ENCODE measurements at places on chromosomes 6 and 20.
A peak's percentile ranks its signal among the peaks of the same experiment; 100 is the strongest.

DNA sequence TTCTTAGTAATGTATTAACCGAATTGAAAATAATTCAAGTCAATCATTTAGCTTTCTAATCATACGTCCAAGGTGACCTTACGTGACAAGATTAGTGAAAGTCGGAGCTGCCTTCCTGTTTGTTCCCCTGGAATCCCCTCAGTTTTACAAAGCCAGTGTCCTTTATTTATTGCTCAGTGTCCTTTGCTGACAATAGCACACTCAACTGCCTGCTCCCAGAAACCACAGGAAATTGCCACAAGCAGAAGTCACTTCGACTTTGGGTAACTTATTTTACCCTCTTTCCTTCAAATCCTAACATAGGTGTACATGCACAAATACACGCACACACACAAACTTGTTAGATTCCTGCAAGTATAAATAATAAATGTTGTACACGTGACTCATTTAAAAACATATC, 1167.7 kb upstream of the ADGRB3 start:
- no peaks in the 10 kb centered on the region for H3K4me1 ChIP-seq
- no peak overlapping the region for H3K4me3 ChIP-seq
- no peaks in the 10 kb centered on the region for H3K36me3 ChIP-seq
- no peak for DNase-seq
- H3K27ac ChIP-seq, result no peak overlapping the region
- H3K27me3 ChIP-seq, result no peaks in the 10 kb centered on the region

- DNase-seq, result no peak
- no peaks in the 10 kb centered on the region for H3K27me3 ChIP-seq
- no peak overlapping the region for H3K27ac ChIP-seq
- no peak overlapping the region for H3K4me3 ChIP-seq
- H3K36me3 ChIP-seq, result peaks cover 22% of the 10 kb centered on the region
- no peaks in the 10 kb centered on the region for H3K4me1 ChIP-seq
Measured at GRCh38 chr6:150949526-150949925, 84.0 kb downstream of the MTHFD1L start.

DNA sequence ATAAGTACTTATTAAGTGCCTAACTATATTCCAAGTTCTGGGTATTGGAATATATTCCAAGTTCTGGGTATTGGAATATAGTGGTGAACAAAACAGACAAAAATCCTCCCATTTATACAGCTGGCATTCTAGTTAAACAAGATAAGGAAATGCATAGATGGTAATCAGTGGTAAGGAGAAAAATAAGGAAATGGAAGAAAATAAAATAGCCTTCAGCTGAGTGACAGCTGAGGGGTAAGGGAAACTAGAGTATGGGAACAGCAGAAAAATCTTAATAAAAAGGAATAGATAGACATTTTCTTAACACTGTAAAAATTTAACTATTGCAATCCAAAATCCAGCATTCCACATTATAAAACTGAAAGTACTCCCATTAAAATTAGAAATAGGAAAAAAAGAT, 17.2 kb upstream of the WFDC10A start:
- H3K27me3 ChIP-seq, result no peaks in the 10 kb centered on the region
- DNase-seq, result no peak
- H3K36me3 ChIP-seq, result no peaks in the 10 kb centered on the region
- no peaks in the 10 kb centered on the region for H3K4me1 ChIP-seq
- H3K4me3 ChIP-seq, result no peak overlapping the region

- H3K36me3 ChIP-seq, result peaks cover 8% of the 10 kb centered on the region
- no peaks in the 10 kb centered on the region for H3K27me3 ChIP-seq
- H3K27ac ChIP-seq, result no peak overlapping the region
- H3K4me3 ChIP-seq, result no peak overlapping the region
Measured at GRCh38 chr6:116429111-116429510, 32.1 kb upstream of the CALHM6 start.

- H3K4me3 ChIP-seq, result no peak overlapping the region
- H3K4me1 ChIP-seq, result peaks cover 3% of the 10 kb centered on the region
- H3K27ac ChIP-seq, result no peak overlapping the region
- no peaks in the 10 kb centered on the region for H3K27me3 ChIP-seq
Measured at GRCh38 chr20:54636575-54636974, 161.2 kb downstream of the DOK5 start.

- no peaks in the 10 kb centered on the region for H3K4me1 ChIP-seq
- no peak overlapping the region for H3K4me3 ChIP-seq
- H3K27me3 ChIP-seq, result no peaks in the 10 kb centered on the region
- peak; percentile 84 for DNase-seq
Measured at GRCh38 chr6:31079656-31080261, 32.6 kb downstream of the C6orf15 start.

DNA sequence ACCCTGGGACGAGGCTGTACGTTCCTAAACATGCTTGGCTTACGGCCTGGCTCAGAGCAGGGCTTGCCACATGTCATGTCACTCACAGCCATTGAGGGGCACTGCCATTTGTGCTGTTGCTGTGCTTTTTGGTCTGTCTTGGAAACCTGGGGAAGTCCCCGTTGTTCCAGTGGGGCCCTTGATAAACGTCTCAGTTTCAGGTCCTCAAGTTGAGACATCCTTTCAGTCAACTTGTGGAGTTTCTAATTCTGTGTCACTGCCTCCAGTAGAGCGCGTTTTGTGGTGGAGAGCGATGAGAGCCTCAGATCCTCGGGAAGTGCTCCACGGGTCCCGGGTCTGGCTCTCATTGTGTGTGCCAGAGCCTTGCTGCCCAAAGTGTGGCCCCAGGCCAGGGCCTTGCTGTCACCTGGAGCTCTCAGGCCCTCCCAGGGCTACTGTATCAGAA, 43.0 kb upstream of the CCR6 start:
- no peaks in the 10 kb centered on the region for H3K36me3 ChIP-seq
- H3K27ac ChIP-seq, result no peak overlapping the region
- H3K4me1 ChIP-seq, result no peaks in the 10 kb centered on the region
- no peak overlapping the region for H3K4me3 ChIP-seq

- no peaks in the 10 kb centered on the region for H3K4me1 ChIP-seq
- no peak overlapping the region for H3K27ac ChIP-seq
- no peaks in the 10 kb centered on the region for H3K36me3 ChIP-seq
- H3K4me3 ChIP-seq, result no peak overlapping the region
- H3K27me3 ChIP-seq, result no peaks in the 10 kb centered on the region
Measured at GRCh38 chr6:113149511-113149910, 707.6 kb upstream of the MARCKS start.
